Panc1 (cell line): ENCODE measurements at places on chromosomes 5 and 9. TPM values are rescaled to one million over a fixed set of nuclear protein-coding genes. Genes with fewer than 3 reads are reported as not detected.

DNA sequence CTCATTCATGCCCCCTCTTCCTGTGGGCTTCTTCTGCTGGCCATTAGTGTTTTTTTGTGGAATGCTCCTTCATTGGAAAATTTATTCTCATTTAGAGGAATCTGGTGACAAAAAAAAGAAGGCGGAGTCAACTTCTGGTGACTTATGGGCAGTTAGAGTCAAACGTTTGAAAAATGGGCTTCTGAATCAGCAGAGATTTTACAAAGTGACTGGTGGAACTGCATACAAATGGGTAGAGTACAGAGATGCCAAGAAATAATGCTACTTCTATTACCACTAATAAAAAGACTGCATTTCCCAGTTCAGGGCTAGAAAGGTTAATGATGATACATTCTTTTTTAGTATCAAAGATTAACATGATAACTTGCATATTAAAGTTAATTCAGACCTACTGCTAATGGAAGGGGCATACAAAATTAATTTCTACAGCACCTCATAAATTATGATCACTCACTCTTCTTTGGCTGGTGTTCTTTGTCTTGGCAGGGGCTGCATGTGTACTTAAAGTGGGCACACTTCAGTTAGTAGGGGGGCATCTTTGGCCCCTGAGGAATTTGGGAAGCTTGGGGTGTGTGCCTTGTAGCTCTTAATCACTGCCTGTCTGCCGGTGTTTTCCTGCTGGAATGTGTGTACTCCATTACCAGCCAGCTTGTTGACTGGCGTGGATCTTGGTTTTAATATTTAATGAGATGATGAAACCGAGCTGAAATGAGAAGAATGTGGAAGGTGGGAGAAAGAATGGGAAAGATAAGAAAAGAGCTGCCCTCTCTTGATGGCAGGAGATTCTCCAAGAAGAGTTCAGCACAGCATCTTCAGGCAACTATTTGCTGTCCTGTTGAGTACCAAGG lies 148.9 kb downstream of the DOCK2 start:
- DNase-seq: no peak

- no peak for DNase-seq
These were observed 14.3 kb downstream of the PTPA start for GRCh38 chr9:129125478-129125877.

DNA sequence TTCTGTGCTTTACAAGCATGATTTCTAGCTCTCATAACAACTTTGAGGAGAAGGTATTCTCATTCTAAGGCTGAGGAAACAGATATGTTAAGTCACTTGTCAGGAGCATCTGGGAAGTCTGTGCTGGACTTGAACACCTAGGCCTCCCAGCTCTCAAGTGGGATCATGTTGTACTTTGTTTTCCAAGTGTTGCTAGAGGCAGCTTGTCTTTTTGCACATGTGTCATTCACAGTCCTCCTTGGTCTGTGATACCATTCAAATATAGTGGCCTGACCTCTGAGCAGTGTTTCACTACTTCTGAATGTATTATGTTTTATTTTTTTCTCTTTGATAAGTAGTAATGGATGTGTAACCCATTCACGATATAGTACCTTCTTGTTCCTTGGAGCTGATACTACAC lies 21.2 kb downstream of the ZSWIM6 start:
- DNase-seq: no peak

GRCh38 chr5:174901336-174901735 lies 177.0 kb downstream of the MSX2 start:
- no peak for DNase-seq

DNA sequence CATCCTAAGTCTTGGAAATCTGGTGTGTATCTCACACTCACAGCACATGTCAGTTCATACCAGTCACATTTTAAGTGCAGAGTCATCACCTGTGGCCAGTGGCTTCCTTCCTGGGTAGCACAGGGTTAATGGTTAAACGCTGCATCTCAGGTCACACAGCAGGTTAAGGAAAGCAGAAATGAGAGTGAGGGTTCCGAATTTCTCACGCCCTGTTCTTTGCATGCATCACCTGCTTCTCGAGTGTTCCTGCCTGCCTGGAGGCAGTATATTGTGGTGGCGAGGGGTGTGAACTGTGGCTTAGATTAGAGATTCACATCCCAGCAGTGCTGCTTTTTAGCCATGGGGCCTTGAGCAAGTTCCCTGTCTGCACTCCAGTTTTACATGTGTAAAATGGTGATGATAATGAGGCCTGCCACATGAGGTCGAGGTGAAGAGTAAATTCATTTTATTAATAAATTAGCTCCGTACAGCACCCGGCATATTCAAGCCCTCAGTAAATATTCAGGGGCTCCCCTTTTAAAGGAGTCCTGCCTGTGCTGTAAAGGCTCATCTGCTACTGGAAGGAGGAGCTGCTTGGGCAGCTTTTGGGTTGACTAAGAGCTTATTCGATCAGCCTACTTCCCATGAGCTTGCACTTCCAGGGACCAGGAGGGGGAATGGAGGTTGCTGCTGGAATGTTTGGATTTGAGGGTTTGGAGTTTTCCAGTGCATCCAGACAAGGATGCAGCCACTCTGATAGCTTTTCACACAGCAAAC lies 61.1 kb upstream of the SAP30L start:
- no peak for DNase-seq

DNA sequence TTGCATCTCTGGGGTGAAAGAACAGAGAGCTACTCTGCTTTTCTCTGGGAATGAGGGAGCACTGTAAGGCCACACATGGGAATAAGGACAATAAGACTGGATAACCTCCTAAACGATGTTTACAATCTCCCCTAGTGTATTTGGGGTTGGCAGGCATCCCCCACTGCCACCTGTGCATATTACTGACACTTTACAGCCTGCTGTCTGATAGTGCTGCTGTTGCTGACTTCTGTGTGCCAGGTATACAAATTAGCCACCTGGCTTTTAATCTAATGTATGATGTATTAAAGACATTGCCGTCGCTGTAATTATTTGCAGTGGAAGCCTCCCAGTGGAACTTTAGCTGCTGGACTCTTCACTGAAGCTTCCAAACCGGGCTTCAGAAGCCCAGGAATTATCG lies 4.4 kb upstream of the SHISAL2B start:
- DNase-seq: no peak

GRCh38 chr5:59786334-59786805 lies 107.2 kb downstream of the PDE4D start:
- no peak for DNase-seq

- DNase-seq: no peak
These were observed 17.0 kb upstream of the CRB2 start for GRCh38 chr9:123338710-123339665.

GRCh38 chr9:107982745-107983144 lies 493.2 kb upstream of the KLF4 start:
- DNase-seq: no peak

- no peak for DNase-seq
These were observed at the start of gene LRRC14B for GRCh38 chr5:191036-191948. Gene LRRC14B, plus strand, starts transcription at chr5:191495. Its CDS starts 44 bp downstream, at chr5:191539.

- DNase-seq: no peak
These were observed 4.2 kb downstream of the SCGB3A2 start for GRCh38 chr5:147882586-147883313.

- no peak for DNase-seq
These were observed 703 bp downstream of the ISCA1 start for GRCh38 chr9:86281593-86282076.

DNA sequence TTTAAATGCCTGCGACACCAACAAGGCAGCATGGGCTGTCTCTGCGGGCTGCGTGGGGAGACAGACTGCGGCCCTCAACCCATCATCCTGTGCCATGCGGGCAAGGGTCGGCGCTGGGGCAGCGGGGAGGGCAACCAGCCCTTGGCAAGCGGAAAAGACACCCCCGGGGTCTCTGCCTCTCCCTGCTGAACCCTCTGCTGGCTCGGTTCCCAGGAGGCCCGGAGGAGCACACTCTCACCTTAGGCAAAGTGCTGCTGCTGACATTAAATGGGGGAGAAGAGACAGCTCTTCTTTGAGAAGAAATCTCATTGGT lies 129.6 kb upstream of the PPP1R26 start:
- DNase-seq: no peak

DNA sequence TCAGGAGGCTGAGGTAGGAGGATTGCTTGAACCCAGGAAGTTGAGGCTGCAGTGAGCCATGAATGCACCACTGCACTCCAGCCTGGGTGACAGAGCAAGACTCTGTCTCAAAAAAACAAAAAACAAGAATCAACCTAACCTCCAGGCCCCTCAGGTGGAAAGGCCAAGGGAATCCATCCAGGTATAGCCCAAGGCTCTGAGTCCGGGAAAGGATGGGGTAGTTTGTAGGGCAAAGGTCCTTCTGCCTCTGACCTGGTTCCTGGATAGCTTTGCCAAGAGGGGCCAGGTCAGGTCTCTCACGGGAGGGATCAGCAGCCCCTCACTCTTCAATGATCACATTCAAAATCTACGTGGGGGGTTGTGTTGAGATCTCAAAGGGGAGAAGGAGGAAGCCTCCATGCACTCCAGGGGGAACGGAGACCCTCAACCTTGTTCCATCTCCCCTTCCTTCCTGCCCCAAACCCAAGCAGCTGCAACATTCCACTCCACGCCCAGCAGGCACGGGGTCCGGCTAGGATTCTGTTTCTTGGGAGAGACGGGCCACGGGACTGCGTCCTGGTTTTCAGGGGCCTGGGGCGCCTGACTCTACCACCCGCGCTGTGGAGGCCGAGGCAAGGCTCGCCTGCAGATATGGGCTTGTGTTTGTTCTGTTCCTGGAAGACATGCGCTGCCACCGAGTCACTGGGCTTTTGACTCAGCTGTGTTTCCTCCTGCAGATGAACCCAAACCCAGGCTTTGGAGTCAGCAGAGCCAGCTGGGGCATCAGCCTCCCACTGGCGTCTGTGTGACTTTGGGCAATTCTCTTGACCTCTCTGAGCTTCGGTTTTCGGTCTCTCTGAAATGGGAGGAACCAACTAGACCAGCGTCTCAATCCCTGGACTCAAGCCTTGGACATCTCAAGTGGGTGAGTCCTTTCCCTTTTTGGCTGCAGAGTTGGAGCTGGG lies 35.5 kb downstream of the PLPP7 start:
- no peak for DNase-seq

- no peak for DNase-seq
These were observed 7.5 kb downstream of the PLPP7 start for GRCh38 chr9:131296906-131297500.

DNA sequence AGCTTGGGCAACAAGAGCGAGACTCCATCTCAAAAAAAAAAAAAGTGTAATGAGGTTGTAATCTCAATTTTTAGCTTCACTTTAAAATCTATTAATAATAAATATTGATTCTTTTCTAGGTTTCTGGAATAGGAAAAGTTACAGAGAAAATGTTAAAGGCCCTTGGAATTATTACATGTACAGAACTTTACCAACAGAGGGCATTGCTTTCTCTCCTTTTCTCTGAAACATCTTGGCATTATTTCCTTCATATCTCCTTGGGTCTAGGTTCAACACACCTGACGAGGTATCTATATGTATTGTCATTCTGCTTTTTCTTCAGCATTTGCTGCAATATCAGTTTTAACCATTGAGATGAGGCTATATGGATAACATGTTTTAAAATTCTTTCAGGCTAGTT lies 26.6 kb upstream of the ANKDD1B start:
- no peak for DNase-seq

- no peak for DNase-seq
These were observed 30.6 kb upstream of the ADAMTS6 start for GRCh38 chr5:65512170-65512937.

DNA sequence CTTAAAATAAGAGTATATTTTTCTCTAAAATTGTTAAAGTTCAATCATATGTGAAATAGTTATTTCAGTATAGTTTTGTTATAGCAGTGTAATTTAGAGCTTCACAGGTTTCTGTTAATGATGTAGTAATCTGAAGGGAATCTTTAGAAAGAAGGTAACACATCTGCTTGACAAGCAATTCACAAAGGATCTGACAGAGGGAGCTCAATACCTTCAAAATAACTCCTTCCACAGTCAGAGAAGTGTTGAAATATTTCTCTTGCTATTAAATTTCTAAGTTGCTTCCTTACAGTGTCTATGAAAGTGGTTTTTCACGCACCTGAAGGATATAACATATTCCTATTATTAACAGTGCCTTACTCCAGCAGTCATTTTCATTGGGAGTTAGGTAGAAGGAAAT lies 44.9 kb downstream of the SLC25A51 start:
- DNase-seq: no peak

- no peak for DNase-seq
These were observed 380.8 kb upstream of the CDH18 start for GRCh38 chr5:20368571-20369517.

DNA sequence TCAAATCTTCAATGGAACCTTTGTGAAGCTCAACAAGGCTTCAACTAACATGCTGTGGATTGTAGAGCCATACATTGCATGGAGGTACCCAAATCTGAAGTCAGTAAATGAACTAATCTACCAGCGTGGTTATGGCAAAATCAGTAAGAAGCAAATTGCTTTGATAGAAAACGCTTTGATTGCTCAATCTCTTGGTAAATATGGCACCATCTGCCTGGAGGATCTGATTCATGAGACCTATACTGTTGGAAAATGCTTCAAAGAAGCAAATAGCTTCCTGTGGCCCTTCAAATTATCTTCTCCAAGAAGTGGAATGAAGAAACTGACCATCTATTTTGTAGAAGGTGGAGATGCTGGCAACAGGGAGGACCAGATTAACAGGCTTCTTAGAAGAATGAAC lies 54.7 kb upstream of the TTC39B start:
- no peak for DNase-seq

GRCh38 chr9:4553951-4554381 lies 63.7 kb downstream of the SLC1A1 start:
- DNase-seq: no peak

GRCh38 chr5:59256331-59256730 lies 637.2 kb downstream of the PDE4D start:
- no peak for DNase-seq

DNA sequence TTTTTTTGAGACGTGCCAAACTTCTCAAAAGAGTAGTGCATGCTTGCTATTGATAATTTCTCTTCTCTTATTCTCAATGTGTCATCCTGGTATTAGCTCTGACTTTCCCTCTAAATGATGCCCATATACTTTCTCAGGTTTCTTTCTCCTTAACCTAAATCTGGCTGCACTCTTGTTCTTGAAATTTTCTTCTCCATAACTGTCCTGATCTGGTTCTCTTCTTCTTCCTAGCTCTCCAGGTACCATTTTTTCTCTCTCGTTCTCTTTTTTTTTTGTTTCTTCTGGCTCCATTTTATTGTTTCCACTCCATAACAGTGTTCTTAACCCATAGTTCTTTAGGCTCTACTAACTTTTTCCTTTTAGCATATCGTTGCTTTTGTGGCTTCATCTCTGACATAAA lies 47.9 kb downstream of the ACTBL2 start:
- DNase-seq: no peak

DNA sequence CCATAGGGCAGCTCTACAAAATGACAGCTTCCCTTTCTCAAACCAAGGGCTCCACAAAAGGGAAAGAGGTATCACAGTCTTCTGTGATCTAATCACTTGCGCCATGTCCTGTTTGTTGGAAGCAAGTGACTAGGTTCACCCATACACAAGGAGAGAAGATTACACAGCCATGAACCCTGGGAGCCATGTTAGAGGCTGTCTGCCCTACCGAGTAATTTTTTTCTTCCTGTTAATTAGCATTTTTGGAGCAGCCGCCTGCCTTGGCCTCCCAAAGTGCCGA lies 33.2 kb upstream of the GOLPH3 start:
- no peak for DNase-seq

GRCh38 chr9:126666155-126666803 lies 52.6 kb downstream of the LMX1B start:
- DNase-seq: no peak

Gene PRDM9
- total RNA-seq: not detected

Gene KIF24
- total RNA-seq: 7.2 TPM

Gene IL9
- total RNA-seq: not detected

Gene SLC25A48
- not detected for total RNA-seq

Gene KCNT1
- not detected for total RNA-seq

Gene COL5A1
- 5.7 TPM for total RNA-seq

Gene OTP
- total RNA-seq: 0.05 TPM

Gene XRCC4
- 12.5 TPM for total RNA-seq

Gene RMRP
- 29,896 TPM for total RNA-seq

Gene SPATA31A3
- total RNA-seq: not detected

Gene SLC6A18
- total RNA-seq: not detected
